ENCODE measurements at places on chromosomes 5 and 9. TPM values are rescaled to one million over a fixed set of nuclear protein-coding genes. Genes with fewer than 3 reads are reported as not detected.
A peak's percentile ranks its signal among the peaks of the same experiment; 100 is the strongest.

Gene CLINT1
- 51.5 TPM for total RNA-seq

Gene SPAG8
- total RNA-seq = 2.5 TPM

Gene ZNF354C
- 4.1 TPM for total RNA-seq

- peaks cover 9% of the 10 kb centered on the region for H3K4me1 ChIP-seq
- no peak overlapping the region for H3K4me3 ChIP-seq
- peaks cover 26% of the 10 kb centered on the region for H3K36me3 ChIP-seq
- no peaks in the 10 kb centered on the region for H3K27me3 ChIP-seq
These were observed 32.0 kb upstream of the GRPEL2 start for GRCh38 chr5:149313151-149313841.

Gene C5orf52
- not detected for total RNA-seq

- no peaks in the 10 kb centered on the region for H3K36me3 ChIP-seq
- H3K4me1 ChIP-seq = peaks cover 57% of the 10 kb centered on the region
- H3K4me3 ChIP-seq = no peak overlapping the region
- peak overlapping the region; percentile 8 for H3K27ac ChIP-seq
These were observed 62.5 kb downstream of the CSNK1A1 start for GRCh38 chr5:149488645-149489306.

DNA sequence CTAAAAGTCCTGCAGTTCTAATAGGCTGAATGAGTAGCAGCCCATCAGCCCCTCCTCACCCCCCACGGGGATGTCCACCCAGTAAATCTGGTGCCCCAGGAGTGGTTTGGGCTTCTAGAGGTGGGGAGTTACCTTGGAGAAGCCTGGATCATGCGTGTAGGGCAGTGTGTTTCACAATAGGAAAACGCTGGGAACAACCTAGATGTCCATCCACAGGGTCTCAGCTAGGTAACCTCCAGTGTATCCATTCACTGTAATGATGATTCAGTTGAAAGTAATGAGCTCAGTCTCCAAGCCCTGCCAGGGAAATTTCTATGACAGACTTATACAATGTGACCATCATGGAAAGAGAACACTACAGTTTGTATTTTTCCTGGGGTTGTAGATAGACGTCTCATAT, 51.8 kb downstream of the NDST1 start:
- peaks cover 29% of the 10 kb centered on the region for H3K36me3 ChIP-seq
- H3K4me3 ChIP-seq = no peak overlapping the region
- no peaks in the 10 kb centered on the region for H3K27me3 ChIP-seq
- DNase-seq = no peak
- peaks cover 19% of the 10 kb centered on the region for H3K4me1 ChIP-seq

DNA sequence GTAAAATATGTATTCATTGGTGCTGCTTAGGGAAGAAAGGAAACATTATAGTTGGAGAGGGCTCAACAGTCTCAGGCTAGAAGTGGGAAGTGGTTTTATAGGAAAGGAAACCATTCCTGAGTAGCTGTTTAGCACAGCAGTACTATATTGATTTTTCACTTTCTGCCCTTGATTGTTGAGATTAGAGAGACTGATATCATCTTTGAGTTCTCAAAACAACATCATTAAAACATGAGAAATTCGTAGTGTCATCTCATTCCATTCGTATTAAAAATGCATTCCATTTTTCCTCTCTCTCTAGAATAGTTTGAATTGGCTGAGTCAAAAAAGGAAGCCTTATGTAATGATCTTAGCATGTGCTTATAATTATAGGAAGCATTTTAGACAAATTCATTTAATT, 14.1 kb downstream of the POLR3G start:
- no peaks in the 10 kb centered on the region for H3K27me3 ChIP-seq
- no peak for DNase-seq
- H3K4me3 ChIP-seq = no peak overlapping the region
- H3K4me1 ChIP-seq = no peaks in the 10 kb centered on the region
- H3K36me3 ChIP-seq = no peaks in the 10 kb centered on the region

GRCh38 chr5:76688836-76689235, 27.1 kb upstream of the F2R start:
- no peak overlapping the region for H3K4me3 ChIP-seq
- H3K36me3 ChIP-seq = no peaks in the 10 kb centered on the region
- H3K27ac ChIP-seq = no peak overlapping the region
- H3K27me3 ChIP-seq = no peaks in the 10 kb centered on the region

Gene ALDH1A1
- 11.2 TPM for total RNA-seq

Gene S100Z
- not detected for total RNA-seq

GRCh38 chr5:42767491-42768105, 11.0 kb downstream of the CCDC152 start:
- H3K4me3 ChIP-seq = no peak overlapping the region
- DNase-seq = no peak
- no peaks in the 10 kb centered on the region for H3K36me3 ChIP-seq
- no peaks in the 10 kb centered on the region for H3K27me3 ChIP-seq
- no peak overlapping the region for H3K27ac ChIP-seq
- no peaks in the 10 kb centered on the region for H3K4me1 ChIP-seq

Gene PCDHA9
- total RNA-seq = 0.07 TPM

- no peak overlapping the region for H3K4me3 ChIP-seq
- H3K4me1 ChIP-seq = peaks cover 21% of the 10 kb centered on the region
- no peaks in the 10 kb centered on the region for H3K27me3 ChIP-seq
- H3K36me3 ChIP-seq = peaks cover 41% of the 10 kb centered on the region
- DNase-seq = no peak
- H3K27ac ChIP-seq = no peak overlapping the region
These were observed 55.5 kb upstream of the GOLPH3 start for GRCh38 chr5:32229586-32229985.

Gene IL4
- not detected for total RNA-seq

DNA sequence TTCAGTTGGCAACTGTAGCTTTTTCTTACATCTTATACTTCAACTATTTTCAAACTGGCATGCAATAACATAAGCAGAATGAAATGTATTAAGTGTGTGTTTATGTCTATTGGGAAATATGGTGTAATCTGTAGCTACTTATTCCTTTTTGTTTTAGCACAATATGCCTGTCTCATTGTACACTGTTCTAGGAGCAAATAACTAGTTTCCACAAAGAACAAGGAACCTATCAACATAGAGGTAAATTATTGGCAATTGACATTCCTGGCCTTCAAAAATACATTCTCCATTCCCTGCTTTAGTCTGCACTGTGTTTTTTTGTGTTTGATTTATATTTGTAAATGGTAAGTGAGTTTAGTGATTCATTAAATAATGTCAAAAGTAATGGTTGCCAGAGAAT, 75.7 kb downstream of the FBXL7 start:
- no peaks in the 10 kb centered on the region for H3K36me3 ChIP-seq
- peaks cover 37% of the 10 kb centered on the region for H3K4me1 ChIP-seq
- DNase-seq = no peak
- no peak overlapping the region for H3K4me3 ChIP-seq
- no peaks in the 10 kb centered on the region for H3K27me3 ChIP-seq

DNA sequence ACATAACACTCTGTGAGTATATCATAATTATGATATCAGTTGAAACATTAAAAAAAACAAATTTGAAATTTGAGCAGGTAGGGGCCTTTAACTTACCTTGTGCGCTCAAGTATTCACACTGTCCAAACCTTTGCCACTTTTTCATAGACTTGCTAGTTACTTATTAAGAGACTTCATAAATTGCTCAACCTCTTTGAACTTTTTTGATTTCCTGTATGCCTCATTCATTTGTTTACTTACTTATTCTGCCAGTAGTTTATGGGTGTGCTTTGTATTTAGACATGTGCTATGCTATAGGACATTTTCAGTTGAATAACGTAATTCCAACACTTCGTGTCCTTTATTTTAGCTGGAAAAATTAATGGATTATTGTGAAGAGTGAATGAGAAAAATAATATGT, 204.8 kb downstream of the HCN1 start:
- DNase-seq = no peak
- no peaks in the 10 kb centered on the region for H3K36me3 ChIP-seq
- no peak overlapping the region for H3K4me3 ChIP-seq

Gene DNM1
- total RNA-seq = 3.5 TPM

DNA sequence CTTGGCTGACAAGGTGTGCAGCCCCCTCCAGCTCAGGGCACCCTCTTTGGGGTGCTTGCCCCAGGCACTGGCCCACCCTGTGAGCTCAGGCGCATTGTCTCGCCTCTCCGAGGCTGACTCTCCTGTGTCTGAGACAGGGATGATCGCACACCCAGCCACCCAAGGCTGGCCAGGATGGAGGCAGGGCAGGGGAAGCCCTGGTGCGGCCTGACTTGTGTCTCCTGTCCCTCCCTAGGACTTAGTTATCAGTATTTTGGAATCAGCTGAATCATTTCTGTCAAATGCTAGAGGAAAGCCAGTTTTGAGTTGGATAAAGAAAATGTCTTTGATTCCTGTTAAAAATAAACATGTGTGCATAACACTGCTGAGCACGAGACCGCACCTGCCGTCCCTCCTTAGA, 2.5 kb upstream of the DBH start:
- no peak for DNase-seq
- H3K36me3 ChIP-seq = no peaks in the 10 kb centered on the region

DNA sequence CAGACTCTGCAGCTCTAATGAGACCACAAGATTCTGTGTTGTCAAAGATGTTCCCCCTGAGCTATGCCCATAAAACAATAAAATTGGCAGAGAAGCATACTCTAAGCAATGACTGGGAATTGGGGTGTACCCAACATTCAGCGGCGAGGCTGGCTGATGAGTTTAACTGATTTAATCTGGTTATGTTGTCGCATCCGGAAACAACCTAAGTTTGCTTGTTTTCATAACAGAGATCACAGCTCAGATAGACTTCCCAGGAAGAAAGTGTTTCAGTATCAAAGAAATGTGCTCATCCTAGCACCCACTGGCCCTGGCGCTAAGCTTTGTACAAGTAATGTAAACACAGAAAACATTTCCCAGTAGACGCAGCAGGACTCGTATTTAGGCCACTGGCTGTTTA, 7.4 kb downstream of the SEMA5A start:
- no peak overlapping the region for H3K27ac ChIP-seq
- H3K27me3 ChIP-seq = no peaks in the 10 kb centered on the region
- H3K4me1 ChIP-seq = peaks cover 67% of the 10 kb centered on the region
- DNase-seq = no peak

- DNase-seq = no peak
- no peaks in the 10 kb centered on the region for H3K36me3 ChIP-seq
These were observed 74.7 kb downstream of the WWC1 start for GRCh38 chr5:168366116-168366515.

GRCh38 chr5:157924931-157925729, 66.2 kb upstream of the CLINT1 start:
- no peak overlapping the region for H3K4me3 ChIP-seq
- no peak for DNase-seq
- no peak overlapping the region for H3K27ac ChIP-seq
- no peaks in the 10 kb centered on the region for H3K36me3 ChIP-seq
- H3K27me3 ChIP-seq = no peaks in the 10 kb centered on the region

Gene PCDHGC3
- total RNA-seq = 12.8 TPM

Gene PPP1R26
- total RNA-seq = 20.8 TPM

DNA sequence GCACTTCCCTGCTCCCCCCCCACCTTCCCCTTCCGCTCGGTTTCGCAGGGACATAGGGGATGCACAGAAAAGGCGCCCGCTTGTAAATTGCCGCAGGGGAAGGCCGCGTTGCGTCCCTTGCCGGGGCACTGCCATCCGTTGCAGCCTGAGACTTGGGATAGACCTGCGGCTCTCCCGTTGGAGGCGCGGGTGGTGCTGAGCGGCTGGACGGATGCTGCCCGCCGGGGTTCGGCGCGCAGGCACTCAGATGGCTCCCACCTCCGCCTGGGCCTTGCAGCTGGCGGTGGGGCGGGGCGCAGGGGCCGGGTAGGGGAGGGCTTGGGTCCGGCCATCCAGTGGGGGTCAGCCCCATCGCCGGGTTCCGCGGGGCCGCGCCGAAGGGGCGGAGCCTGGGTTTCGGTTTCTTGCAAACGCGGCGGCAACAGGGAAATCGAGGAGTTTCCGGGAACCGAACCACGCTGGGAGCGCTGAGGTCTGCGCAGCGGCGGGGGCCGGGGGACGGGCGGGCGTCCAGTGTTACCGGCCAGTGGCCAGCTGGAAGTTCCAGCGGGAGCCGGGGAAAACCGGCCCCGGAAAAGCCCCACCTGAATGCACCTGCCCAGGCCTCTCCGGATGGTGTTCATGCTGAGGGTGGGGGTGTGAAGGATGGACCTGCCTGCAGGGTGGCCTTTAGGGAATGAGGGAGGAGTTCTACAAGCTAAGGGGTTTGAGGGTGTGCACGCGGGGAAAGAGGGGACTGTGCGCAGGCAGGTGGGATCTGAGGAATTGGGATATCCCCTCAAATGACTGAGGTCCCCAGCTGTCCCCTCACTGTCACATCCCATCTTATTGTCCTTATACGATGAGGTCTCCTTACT, 6.3 kb upstream of the IRF1 start:
- peak overlapping the region; percentile 74 for H3K4me3 ChIP-seq
- peak overlapping the region; percentile 93 for H3K27ac ChIP-seq

GRCh38 chr5:107426209-107426608, 244.5 kb downstream of the EFNA5 start:
- no peak overlapping the region for H3K27ac ChIP-seq
- no peak overlapping the region for H3K4me3 ChIP-seq
- DNase-seq = no peak
- H3K36me3 ChIP-seq = no peaks in the 10 kb centered on the region
- no peaks in the 10 kb centered on the region for H3K27me3 ChIP-seq

- no peak overlapping the region for H3K27ac ChIP-seq
- peaks cover 7% of the 10 kb centered on the region for H3K4me1 ChIP-seq
- no peak for DNase-seq
- no peaks in the 10 kb centered on the region for H3K36me3 ChIP-seq
- no peak overlapping the region for H3K4me3 ChIP-seq
These were observed 20.6 kb downstream of the TMEM161B start for GRCh38 chr5:88248094-88248493.

Gene MACROH2A1
- 98.8 TPM for total RNA-seq

- H3K27me3 ChIP-seq = no peaks in the 10 kb centered on the region
- no peak overlapping the region for H3K4me3 ChIP-seq
- H3K36me3 ChIP-seq = peaks cover 79% of the 10 kb centered on the region
- no peak for DNase-seq
These were observed 134.2 kb downstream of the ARHGAP26 start for GRCh38 chr5:142904416-142904815.

Gene CXCL14
- total RNA-seq = 0.62 TPM

Gene CTSV
- not detected for total RNA-seq

- H3K4me3 ChIP-seq = no peak overlapping the region
- H3K27me3 ChIP-seq = no peaks in the 10 kb centered on the region
- H3K27ac ChIP-seq = no peak overlapping the region
- peaks cover 9% of the 10 kb centered on the region for H3K36me3 ChIP-seq
These were observed 5.3 kb upstream of the NSMF start for GRCh38 chr9:137464291-137464999.

Gene PRLR
- total RNA-seq = 0.71 TPM

DNA sequence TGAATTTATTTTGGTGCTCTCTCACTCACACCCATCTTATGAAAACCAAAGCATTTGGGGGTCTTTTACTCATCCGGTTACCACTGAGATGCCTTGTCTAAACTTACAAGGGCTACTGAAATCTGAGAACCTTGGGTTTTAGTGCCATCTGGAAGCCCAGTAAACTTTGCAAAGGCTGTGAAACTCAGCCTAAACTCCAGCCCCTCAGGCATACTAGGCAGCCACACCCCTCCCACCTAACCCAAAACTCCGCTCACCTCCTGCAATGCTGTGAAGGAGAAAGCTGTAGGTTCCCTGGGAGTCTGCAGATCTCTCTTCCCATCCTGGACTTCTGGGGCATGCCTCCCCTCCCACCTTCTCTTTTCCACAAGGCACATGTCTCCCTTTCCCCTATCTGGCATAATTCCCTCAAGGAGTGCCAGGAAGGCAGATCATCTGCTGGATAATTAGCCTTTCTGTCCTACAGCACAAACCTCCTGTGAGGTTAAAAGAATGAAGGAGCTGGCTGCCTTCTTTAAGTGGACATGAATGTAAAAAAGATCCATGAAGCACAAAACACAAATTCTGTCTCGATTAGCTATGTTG, 71.5 kb upstream of the ANXA1 start:
- no peaks in the 10 kb centered on the region for H3K27me3 ChIP-seq
- H3K36me3 ChIP-seq = no peaks in the 10 kb centered on the region
- no peak for DNase-seq
- no peaks in the 10 kb centered on the region for H3K4me1 ChIP-seq

All from heart right ventricle (tissue), 16 donors.